Effector CD8-positive, alpha-beta T cell (primary cell): ENCODE measurements at places on chromosomes 13 and 19.

DNA sequence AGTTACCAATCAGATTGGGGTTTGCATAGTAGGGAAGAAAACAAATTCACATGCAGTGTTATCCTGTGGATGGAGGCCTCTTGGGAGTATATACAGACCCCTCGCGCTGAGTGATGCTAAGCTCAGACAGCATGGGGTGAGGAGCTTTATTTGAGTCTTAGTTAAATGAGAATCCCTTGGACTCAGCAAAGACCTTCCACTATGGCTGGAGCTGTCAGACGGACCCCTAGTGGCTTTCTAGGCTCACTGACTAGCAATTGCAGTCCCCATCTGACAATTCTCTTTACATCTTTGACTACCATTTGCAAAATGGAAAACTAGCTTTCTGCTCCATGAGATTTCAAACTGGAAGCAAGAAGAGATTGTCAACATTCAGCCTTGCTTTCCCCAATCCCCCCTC lies 90.4 kb downstream of the STOML3 start:
- no peak for DNase-seq

DNA sequence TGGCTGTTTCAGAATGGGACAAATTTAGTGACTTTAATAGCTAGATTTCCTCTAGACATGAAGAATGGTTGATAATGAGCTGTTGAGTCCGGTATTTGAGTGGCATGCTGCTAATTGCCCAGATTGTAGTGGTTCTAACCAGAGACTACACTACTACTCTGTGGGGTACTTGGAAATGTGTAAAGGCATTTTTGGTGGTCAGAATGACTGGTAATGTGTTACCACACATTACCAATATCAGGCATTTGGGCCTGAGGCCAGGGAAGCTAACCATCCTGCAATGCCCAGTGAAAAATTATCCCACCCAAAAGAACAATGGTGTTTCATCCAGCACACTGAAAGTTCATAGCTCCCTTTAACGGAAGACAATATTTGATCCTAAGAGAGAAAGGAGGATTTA lies 17.5 kb upstream of the N4BP2L1 start:
- DNase-seq = no peak

- DNase-seq = no peak
Measured at GRCh38 chr13:27962982-27963381, 6.1 kb downstream of the CDX2 start.

- no peak for DNase-seq
Measured at GRCh38 chr19:38452430-38453366, 19.2 kb downstream of the RYR1 start.

DNA sequence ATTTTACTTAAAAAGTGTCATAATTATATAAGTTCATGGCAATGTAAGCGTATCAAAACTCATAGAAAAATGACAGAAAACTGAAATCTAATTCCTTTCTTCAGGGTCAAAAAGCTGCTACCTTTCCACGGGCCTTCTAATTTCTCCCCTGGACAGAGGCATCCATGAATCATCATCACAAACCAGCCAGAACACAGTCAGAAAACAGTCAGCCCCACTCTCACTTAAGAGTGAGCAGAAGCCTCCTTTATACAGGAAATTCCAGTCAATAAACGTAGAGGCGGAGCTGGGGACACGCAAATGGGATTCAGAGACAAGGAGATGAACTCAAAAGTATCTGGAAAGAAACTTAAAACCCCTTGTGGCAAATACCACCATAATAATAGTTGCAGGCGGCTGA lies 54.2 kb upstream of the ABCC4 start:
- DNase-seq = no peak
